CD4-positive, alpha-beta T cell treated with Interleukin-10 for 1 hour (primary cell): ENCODE measurements at places on chromosomes 7 and 10.

DNA sequence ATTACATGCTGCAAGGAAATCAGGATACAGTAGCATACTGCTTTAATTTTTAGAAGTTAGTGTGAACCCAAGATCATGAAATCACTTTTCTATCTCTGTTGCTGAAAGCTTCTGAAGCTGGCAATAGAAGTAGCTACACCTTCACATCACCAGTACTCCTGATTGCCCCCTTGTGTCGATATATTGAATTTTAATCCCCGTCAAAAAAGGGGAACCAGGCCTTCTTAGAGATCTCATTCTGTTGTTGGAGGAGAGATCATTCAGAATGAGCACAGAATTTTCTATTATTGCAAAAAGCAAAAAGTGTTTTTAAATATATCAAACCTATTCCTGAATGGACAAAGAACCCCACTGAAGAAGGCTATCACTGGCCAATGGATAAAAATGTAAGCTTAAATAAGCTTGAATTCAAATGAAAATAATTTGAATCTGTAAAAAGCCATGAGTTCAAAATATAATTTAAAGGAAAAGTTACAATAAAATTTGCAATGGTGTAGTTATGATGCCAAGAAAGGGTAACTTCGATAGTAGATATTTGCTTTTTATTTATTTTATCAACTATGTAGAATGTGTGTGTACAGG is 39.7 kb upstream of the TEX47 start:
- peak; percentile 1 for DNase-seq

DNA sequence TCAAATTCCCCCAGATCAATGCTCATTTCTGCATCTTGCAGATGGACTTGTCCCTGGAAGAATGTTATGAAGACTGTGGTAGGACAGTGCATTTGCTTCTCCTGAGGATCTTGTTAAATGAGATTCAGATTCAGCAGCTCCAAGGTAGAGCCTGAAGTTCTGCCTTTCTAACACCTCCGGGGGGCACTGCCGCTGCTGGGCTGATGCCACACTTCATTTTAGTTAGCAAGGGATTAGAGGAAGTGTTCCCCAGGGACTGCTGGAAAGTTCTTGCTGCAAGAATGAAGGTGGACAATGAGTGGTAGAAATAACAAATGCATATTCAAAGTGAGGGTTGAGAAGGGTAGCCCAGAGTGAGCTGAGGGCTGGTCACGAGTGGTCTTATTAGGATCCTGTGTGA is 434.3 kb upstream of the AKR1E2 start:
- no peak for DNase-seq

DNA sequence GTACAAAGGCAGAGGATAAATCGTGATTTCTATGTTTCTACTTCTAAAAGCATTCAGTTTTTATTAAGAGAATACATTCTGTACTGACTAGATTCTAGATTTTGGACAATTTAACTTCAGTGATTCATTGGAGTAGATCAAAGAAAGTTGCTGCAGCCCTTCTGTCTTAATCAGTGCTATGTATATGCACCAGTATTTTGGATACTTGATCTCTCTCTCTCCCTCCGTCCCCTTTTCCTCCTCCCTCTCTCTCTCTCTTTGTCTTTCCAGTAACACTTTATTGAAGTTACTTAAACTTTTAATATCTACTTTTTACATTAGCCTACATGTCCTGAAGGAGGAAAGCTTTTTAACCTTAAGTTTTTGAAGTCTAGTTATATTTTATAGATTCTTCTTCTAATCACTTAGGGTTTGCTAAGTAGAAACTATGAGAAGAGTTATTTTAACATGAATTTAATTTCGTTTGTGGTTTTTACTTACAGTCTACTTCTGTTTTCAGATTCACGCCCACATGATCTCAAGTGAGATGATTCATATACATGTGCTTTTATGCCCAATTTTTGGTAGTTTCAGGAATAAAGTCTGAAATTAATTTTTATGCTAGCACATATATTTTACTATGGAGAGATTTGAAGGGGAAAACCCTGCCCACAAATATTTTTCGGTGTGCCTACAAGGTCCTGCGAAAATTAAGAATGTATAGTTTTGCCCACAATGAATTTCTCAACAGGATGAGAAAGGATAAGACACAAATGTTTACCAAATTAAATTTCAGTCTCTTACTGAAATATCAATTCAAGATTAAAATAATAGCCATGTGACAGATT is 9.1 kb downstream of the MDFIC start:
- DNase-seq, result no peak

GRCh38 chr7:124751027-124751426 is 14.6 kb downstream of the GPR37 start:
- DNase-seq, result no peak

GRCh38 chr7:34013421-34013820 is 108.1 kb downstream of the BMPER start:
- no peak for DNase-seq

GRCh38 chr10:60943316-60944057 is 498 bp downstream of the RHOBTB1 start:
- no peak for DNase-seq

GRCh38 chr10:21326594-21327288 is 198.7 kb downstream of the SKIDA1 start:
- no peak for DNase-seq
